ENCODE measurements at places on chromosomes 16 and 17.
A peak's percentile ranks its signal among the peaks of the same experiment; 100 is the strongest.

DNA sequence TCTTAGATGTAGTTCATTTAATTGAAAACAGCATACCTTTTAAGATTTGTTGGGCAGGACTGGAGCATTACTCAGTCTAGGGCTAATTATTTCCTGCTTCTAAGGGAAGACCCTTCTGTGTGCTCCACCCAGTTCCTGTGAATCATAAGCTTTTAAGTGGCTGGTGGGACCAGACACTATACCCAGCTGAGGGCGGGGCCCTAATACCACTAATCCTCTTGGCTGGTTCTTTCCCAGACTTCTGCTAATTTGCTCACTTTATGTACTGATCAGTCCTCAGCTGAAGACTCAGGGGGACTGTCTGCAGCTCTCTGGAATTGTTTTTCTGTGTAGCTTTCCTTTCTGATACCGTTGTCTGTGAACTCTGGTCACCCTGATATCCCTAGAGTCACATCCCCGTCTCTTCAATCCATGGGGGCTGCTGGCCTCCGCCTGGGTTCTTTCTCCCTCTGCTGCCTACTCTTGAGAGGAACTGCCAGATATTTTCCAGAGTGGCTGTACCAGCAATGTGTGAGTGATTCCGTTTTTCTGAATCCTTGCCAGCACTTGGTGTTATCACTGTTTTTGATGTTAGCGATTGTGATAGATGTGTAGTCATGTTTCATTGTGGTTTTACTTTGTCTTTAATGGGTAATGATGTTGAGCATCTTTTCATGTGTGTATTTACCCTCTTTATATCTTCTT, 35.1 kb downstream of the MFSD11 start:
- peak; percentile 76 for DNase-seq

- DNase-seq = peak; percentile 61
Measured at GRCh38 chr17:2929881-2930533, 133.4 kb downstream of the OR1D5 start.

DNA sequence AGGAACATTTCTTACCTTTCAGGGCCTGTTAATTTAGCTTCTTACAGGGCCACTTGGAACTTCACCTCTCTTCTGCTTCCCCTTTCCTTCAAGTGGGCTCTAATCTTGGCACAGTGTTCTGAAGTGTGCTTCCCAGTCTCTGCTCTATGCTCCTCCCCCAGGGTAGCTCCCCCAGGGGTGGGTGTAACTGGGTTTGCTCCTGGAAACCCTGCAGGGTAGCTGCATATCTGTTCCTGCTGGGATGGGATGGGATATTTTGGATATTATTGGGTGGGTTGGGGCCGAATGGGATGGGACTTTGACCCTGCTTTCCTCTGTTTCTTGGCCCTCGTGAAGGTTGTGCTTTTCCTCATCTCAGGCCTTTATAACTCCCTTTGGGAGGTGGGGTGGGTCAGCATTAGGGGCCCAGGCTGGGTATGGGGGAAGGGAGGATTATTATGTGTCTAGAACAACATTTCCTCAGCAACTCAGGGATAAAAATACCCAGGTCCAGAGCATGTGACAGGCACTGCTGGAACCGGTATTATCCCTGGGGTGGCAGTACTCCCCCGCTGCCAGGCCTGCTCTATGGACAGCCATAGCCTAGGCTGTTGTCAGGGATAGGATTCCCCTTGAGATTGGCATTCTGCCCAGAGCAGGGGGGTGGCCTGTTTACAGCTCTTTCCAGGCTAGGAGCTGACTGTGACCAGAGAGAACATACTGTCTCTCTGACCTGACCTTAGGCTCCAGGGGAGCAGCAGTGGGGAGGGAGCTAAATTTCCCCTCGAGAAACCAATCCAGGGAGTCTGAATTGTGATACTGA, 5.0 kb downstream of the NFE2L1 start:
- DNase-seq = no peak

GRCh38 chr17:34308371-34308770, 10.9 kb upstream of the CCL8 start:
- DNase-seq = no peak

DNA sequence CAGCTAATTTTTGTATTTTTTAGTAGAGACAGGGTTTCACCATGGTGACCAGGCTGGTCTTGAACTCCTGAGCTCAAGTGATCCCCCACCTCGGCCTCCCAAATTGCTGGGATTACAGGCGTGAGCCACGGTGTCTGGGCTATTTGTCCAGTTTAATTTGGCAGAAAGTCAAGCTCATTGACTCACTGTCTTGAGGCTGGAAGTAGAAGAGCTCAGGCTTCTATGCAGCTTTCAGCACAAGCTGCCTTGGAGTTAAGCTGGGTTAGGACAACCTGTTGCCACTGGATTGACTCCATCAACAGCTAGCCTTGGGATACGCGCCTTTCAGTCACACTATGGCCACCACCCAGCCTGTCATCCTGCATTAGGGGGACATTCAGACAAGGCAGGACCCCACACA, 76.2 kb upstream of the DNAH17 start:
- DNase-seq = peak; percentile 57

DNA sequence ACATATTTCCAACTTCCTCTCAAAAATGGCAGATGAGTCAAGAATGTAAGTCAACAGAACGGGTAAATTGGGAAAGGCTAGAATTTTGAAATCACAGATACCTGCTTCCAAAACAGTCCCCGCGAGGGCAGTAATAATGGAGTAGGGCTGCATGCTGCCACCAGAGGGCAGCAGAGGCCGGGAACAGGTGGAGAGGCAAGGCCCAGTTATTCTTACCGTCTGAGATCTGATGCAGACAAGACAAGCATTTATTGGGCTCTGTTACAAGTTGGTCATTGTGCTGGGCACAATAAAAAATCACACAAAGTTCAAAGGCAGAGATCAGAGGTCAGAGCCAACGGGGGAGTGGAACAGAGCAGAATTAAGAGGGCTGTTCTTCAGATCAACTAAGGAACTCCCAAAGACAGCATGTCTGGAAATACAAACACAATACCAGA, 8.8 kb upstream of the MLKL start:
- peak; percentile 87 for DNase-seq

- no peak for DNase-seq
Measured at GRCh38 chr17:60107526-60108257, 29.0 kb upstream of the HEATR6 start.

All from astrocyte of the hippocampus (primary cell).